Uterus (tissue), 4 donors: ENCODE measurements at places on chromosomes 2 and 18. TPM values are rescaled to one million over a fixed set of nuclear protein-coding genes. Genes with fewer than 3 reads are reported as not detected.

GRCh38 chr2:240412211-240412861, 23.1 kb upstream of the GPC1 start:
- no peak overlapping the region for H3K27ac ChIP-seq
- no peaks in the 10 kb centered on the region for H3K27me3 ChIP-seq
- no peak overlapping the region for H3K4me3 ChIP-seq
- H3K36me3 ChIP-seq: no peaks in the 10 kb centered on the region

DNA sequence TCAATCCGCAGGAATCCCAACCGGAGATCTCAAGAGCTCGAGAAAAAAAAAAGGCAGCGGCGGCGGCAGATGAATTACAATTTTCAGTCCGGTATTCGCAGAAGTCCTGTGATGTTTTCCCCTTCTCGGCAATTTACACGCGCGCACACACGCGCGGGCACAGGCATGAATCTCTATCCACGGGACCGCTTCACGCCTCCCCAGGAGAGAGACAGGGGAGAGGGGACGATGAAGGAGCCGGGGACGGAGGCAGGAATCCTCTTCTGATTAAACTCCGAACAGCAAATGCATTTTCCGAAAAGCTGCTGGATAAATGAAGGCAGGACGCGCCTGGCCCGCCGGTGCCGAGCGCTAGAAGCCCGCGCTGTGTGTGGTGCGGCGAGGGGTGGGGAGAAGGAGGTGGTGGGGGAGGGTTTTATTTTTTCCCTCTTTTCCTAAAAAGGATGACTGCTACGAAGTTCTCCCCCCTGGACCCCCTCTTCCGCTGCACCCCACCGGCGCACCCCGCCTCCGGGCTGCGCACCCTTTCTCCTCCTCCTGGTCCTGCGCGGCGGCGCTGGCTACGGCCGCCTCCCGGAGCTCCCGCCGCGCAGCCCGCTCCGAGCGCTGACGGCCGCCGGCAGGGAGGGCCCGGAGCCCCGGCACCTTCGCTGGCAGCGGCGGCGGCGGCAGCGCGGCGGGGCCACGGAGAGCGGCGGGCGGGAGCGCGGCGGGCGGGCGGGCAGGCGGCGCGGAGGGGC, at the start of gene BCL2:
BCL2 (minus strand) TSS at position 387 of the 740 bp plus-strand sequence.
- no peak for DNase-seq
- no peaks in the 10 kb centered on the region for H3K27me3 ChIP-seq
- peak within 1 kb of the TSS; percentile 98 for H3K27ac ChIP-seq
- peak within 1 kb of the TSS; percentile 90 for H3K4me3 ChIP-seq
- H3K36me3 ChIP-seq: no peaks in the 10 kb centered on the region
- H3K4me1 ChIP-seq: no peaks in the 10 kb centered on the region

GRCh38 chr18:77170890-77171410, 38.4 kb upstream of the MBP start:
- H3K4me1 ChIP-seq: no peaks in the 10 kb centered on the region
- H3K4me3 ChIP-seq: no peak overlapping the region
- no peak overlapping the region for H3K27ac ChIP-seq
- H3K27me3 ChIP-seq: no peaks in the 10 kb centered on the region
- H3K36me3 ChIP-seq: no peaks in the 10 kb centered on the region

DNA sequence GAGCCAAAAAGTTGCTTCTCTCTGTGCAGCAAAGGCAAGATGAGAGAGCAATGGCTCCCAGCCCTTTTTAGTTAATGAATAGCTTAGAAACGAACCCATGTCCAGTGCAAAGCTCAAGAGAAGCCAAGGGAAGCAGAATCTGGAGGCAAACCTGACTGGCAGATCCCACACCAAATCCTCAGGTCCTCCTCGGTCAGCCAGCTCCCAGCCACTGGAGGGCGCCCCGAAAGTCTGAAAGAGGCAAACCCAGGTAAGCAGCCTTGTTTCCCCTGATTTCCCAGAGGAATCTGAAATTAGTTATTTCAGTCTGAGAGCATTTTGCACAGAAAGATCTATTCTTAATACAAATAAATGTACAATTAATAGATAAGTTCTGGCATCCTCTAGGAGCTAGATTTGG, 71.3 kb upstream of the PID1 start:
- H3K27me3 ChIP-seq: no peaks in the 10 kb centered on the region
- no peaks in the 10 kb centered on the region for H3K36me3 ChIP-seq
- H3K4me1 ChIP-seq: no peaks in the 10 kb centered on the region
- DNase-seq: peak; percentile 33
- H3K27ac ChIP-seq: no peak overlapping the region

DNA sequence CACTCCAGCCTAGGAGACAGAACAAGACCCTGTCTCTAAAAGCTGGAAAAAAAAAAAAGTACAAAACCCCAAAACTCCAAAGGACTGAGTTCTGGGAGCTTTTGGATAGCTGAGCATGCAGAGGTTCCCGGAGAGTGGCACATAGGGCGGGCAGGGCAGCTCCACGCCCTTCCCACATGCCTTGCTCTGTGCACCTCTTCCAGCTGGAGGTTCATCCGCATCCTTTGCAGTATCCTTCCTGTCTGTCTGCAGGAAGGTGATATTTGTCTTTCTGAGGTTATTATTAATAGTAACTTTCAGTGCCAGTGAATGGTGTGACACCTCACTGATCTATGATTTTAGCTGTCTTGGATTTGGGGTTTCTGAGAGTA, 70.2 kb downstream of the INPP4A start:
- no peak overlapping the region for H3K27ac ChIP-seq

- DNase-seq: peak; percentile 79
- no peaks in the 10 kb centered on the region for H3K27me3 ChIP-seq
- peak overlapping the region; percentile 99 for H3K27ac ChIP-seq
- no peak overlapping the region for H3K4me3 ChIP-seq
- H3K4me1 ChIP-seq: peaks cover 7% of the 10 kb centered on the region
- no peaks in the 10 kb centered on the region for H3K36me3 ChIP-seq
Observed at GRCh38 chr18:48955830-48956261, 5.1 kb upstream of the SMAD7 start.

PSMA8 gene
- total RNA-seq: not detected

PAX8 gene
- 6.4 TPM for total RNA-seq

DNA sequence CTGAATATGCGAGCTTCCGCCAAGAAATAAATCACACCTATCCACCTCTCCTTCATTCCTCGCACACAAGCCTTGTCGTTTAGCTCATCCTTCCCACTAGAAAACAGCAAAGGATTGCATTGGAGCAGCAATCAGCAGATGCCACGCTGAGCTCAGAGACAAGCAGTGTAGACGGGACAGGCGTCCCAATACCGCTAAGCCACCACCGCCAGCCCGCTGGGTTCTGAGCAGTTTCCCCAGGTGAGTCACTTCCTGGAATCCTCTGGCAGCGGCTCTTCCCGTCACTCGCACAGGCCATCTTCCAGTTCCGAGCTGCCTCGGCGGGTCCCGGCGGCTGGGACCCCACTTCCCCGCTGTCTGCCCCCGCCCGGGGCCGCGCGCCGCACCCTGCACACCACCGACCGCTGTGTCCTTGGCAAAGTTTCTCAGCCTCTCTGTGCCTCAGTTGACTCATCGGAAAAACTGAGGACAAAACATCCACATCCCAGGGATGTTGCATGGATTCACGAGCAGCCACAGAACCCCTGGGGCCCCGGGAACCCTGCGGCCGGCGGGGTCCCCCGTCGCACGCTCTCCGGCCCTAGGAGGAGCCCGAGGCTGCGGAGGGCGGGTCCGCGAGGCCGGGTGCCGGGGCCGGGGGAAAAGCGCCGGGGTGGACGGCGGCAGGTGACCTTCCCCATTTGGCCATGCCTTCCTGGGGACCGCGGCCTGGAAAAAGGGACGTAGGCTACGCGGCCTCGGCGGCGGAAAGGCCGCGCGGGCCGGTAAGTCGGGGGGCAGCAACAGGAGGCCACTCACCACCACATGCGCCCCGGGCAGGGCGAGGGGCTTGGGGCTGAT, 573 bp downstream of the KDSR start:
- H3K27me3 ChIP-seq: no peaks in the 10 kb centered on the region
- H3K4me1 ChIP-seq: no peaks in the 10 kb centered on the region
- H3K4me3 ChIP-seq: peak overlapping the region; percentile 88
- H3K36me3 ChIP-seq: no peaks in the 10 kb centered on the region
- peak; percentile 60 for DNase-seq

ANKRD30BL gene
- 1.2 TPM for total RNA-seq

GRCh38 chr2:36343606-36344005, 12.0 kb upstream of the CRIM1 start:
- no peak for DNase-seq
- no peak overlapping the region for H3K27ac ChIP-seq
- H3K36me3 ChIP-seq: no peaks in the 10 kb centered on the region
- no peak overlapping the region for H3K4me3 ChIP-seq

AUP1 gene
- total RNA-seq: 69.4 TPM

DNA sequence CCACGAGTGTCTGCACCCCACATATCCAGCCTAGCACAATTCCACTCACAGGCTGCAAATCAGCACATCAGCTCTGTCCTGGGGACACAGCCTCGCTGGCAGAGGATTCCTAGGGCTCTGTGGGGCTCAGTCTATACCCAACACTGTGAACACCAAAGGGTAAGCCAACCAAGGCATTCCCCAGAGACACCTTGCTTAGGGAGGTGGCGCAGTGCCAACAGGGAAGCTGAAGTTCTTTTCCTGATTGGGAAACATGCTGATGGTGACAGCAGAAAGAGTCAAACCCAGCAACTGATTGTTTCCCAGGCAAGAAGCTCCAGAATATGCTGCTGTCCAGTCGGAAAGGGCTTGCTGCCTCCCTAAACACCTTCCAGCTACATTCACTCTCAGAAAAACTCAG, 55.8 kb downstream of the TTC32 start:
- DNase-seq: no peak
- H3K36me3 ChIP-seq: no peaks in the 10 kb centered on the region
- H3K27me3 ChIP-seq: no peaks in the 10 kb centered on the region
- H3K27ac ChIP-seq: no peak overlapping the region
- H3K4me1 ChIP-seq: no peaks in the 10 kb centered on the region

DNA sequence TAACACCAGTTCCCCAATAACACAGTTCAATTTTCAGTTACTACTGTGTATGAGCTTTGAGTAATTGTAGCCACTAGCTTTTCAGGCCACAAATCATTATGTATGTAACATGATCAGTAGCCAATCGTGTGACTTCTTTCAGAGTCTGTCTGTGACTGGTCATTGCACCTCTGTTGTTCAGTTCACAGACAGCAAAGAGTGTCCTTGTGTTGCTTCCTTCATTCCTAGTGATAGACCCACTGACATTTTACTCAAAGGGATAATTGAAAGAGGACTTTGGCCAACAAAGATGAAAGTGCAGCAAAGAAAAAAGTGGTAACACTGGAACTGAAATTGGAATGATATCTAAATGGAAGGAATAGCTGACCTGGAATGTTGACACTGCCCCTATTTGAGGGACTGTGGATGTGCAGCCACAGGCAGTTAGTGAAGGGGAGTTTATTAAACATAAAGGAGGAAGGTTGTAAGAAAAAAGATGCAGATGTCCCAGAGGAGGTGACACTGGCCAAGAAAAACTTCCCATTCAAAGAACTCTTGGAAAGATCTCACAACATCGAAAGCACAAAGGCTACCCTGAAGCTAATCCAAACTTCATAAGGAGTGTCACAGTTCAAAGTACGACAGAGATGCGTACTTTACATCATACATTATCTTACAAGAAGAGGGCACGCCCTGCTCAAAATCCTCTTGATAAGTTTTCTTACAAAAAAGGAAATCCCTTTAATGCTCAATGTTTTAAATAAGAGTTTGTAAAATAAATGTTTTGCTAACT, 19.3 kb downstream of the TTC39C start:
- no peak overlapping the region for H3K4me3 ChIP-seq
- H3K4me1 ChIP-seq: no peaks in the 10 kb centered on the region
- no peaks in the 10 kb centered on the region for H3K36me3 ChIP-seq
- H3K27me3 ChIP-seq: no peaks in the 10 kb centered on the region
- H3K27ac ChIP-seq: no peak overlapping the region

PIK3C3 gene
- total RNA-seq: 57.6 TPM

NEB gene
- total RNA-seq: 0.26 TPM

GRCh38 chr2:23513245-23513871, 128.4 kb downstream of the KLHL29 start:
- no peaks in the 10 kb centered on the region for H3K4me1 ChIP-seq
- peak overlapping the region; percentile 9 for H3K4me3 ChIP-seq

DNA sequence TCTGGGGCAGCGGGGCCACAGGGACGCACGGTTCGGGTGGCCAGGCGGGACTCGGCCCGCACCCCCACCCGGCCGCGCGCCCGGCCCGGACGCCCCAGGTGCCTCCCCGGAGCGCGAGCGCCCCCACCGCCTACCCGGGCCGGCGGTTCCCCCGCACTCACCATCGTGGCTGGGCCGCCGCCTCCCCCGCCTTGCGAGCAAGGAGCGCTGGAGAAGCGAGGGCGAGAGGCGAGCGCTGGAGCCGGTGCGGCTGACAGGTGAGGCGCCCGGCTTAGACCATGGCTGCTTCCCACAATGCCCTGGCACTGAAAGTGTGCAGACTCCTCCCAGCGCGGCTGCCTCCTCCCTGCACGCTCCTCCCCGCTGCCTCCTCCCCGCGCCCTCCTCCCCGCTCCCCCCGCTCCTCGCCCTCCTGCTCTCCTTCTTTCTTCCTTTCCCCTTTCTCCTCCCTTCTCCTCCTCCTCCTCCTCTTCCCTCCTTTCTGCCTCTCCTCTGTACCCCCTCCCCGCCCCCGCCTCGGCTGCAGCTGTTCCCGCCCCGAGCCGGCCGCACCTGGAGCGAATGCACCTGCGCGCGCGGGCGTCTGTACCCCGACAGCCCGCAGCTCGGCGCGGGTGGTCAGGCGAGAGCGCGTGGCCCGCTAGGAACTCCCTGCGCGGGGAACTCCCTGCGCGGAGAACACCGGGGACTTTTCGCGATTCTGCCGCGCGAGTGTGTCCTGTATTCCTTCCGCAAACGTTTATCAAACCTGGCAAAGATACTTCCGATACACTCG, at the start of gene AP1S3:
AP1S3 (minus strand) TSS at position 296 of the 775 bp plus-strand sequence; CDS start at position 164, 132 bp downstream.
- H3K4me3 ChIP-seq: peak within 1 kb of the TSS; percentile 74
- DNase-seq: peak; percentile 45
- no peaks in the 10 kb centered on the region for H3K27me3 ChIP-seq
- H3K27ac ChIP-seq: peak within 1 kb of the TSS; percentile 63

C2orf72 gene
- total RNA-seq: not detected

ERLEC1 gene
- 125 TPM for total RNA-seq

DNA sequence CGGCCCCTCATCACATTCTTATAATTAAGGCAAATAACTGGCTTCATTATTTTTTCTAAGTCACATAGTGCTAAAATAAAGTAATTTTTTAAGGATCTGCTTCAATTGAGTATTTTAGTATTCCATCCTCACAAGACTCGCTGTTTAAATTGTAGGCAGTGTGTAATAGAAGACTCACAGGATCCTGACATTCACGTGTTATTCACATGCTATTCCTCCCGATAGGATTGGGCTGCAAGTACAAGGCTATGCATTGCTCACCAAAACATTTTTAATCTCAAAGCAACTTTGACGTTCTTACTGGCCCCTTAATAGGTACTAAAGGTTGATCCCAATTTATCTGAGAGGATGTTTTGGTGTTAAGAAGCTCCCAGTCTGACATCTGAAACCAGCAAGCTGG, 127.6 kb upstream of the L3MBTL4 start:
- H3K27ac ChIP-seq: no peak overlapping the region
- no peaks in the 10 kb centered on the region for H3K4me1 ChIP-seq

GRCh38 chr2:181253438-181253837, 203.7 kb upstream of the ITGA4 start:
- H3K27ac ChIP-seq: no peak overlapping the region
- DNase-seq: no peak
- H3K36me3 ChIP-seq: no peaks in the 10 kb centered on the region
- H3K27me3 ChIP-seq: no peaks in the 10 kb centered on the region
- no peaks in the 10 kb centered on the region for H3K4me1 ChIP-seq

GRCh38 chr2:199606193-199606780, 148.5 kb upstream of the SATB2 start:
- no peak for DNase-seq

GRCh38 chr2:40371525-40372282, 80.2 kb downstream of the SLC8A1 start:
- H3K4me3 ChIP-seq: no peak overlapping the region
- H3K4me1 ChIP-seq: peaks cover 18% of the 10 kb centered on the region
- peak overlapping the region; percentile 79 for H3K27ac ChIP-seq
- no peaks in the 10 kb centered on the region for H3K27me3 ChIP-seq
- peak; percentile 69 for DNase-seq

- no peak overlapping the region for H3K4me3 ChIP-seq
- no peak for DNase-seq
- no peaks in the 10 kb centered on the region for H3K27me3 ChIP-seq
Observed at GRCh38 chr18:36950960-36951359, 122.0 kb downstream of the KIAA1328 start.
